Stimulated activated CD4-positive, alpha-beta T cell treated with anti-CD3 and anti-CD28 coated beads, Interleukin-12 subunit alpha, Interleukin-12 subunit beta, amount 100 ng/mL, for 4 hours (primary cell): ENCODE measurements at places on chromosomes 6 and 20.
A peak's percentile ranks its signal among the peaks of the same experiment; 100 is the strongest.

DNA sequence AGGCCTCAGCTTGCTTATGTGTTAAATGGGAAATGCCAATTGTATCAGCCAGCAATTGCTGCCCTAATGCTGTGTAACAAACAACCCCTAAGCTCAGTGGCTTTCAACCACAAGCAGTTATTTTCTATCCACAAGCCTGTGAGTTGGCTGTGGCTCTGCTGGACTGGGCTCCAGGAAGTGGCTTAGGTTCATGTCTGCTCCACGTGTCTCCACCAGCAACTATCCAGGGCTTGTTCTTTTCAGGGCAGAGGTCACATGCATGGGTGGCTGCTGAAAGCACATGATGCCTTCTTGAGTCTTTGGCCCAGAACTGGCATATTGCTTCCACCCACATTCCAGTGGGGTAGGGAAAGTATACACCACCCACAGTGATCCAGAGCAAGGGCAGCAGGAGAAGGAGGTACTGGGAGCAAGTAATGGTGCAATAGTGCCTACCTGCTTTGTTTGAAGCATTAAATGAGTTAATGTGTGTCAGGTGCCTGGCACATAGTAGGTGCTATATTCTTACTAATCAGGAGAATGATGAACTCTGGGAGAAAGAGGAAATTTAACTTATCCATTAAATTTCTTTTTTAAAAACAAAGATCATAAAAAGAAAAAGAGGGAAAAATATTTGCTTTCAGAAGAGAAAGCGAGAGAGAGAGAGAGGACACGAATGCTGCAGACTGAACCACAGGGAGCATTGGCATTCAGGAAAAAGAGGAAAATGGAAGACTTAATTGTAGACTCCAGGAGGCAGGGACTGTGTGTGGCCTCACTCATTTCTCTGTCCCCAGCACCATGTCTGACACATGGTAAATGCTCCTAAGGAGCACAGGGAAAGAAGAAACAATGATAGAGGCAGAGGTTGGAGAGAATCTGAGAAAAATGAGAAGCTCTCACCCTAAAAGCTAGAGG lies 25.2 kb upstream of the RNF24 start:
- no peak for DNase-seq

GRCh38 chr6:21994821-21995220 lies 302.0 kb downstream of the PRL start:
- no peak for DNase-seq

- no peak for DNase-seq
Observed at GRCh38 chr6:43095939-43096338, 19.8 kb downstream of the PTK7 start.

GRCh38 chr6:68639211-68639610 lies 4.1 kb downstream of the ADGRB3 start:
- no peak for DNase-seq

DNA sequence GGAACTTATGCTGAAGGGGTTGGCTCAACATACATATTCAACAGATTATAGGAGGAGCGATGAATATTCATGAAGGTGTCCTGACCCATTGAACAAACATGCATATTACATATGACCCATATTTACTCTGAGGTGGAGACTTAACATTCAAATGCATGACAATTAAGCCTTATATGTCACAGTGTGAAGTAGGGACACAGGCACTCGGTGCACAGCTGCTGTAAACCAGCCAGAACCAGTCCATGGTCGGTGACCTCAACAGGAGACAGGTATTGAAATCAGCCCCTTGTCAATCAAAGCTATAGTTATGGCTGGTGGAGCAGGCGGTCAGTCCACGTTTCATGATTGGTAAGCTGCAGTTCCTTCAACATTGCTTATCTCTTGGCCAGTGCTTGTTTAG lies 347.3 kb downstream of the THBS2 start:
- no peak for DNase-seq

DNA sequence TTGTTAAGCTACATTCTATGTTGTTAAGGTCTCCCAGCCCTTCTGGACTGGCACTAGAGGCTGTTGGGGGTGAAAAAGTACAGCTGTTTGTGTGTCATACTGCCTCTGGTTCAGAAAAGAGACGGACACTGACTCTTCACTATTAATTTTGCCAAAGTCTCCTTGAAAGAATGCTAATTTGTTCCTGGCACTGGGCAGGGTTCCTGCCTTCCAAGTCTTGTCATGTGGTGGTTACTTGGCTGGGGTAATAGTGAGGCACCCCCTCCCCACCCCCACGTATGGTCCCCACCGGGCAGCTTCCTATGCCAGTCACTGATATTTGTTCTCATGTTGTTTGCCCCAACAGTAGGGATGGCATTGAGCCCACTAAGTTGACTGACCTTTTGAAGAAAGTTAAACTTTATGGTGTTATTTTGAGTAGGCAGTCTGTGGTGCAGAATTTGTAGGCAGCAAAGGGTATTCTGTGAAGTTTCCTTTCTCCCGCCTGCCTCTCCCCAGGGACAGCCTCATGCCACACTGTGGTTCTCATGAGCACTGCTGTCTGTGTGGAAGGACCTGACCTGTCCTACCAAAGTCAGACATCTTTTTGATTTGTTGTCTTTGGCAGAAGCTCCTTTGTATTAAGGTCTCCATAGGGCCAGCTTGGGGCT lies 8.7 kb downstream of the CDS2 start:
- no peak for DNase-seq

DNA sequence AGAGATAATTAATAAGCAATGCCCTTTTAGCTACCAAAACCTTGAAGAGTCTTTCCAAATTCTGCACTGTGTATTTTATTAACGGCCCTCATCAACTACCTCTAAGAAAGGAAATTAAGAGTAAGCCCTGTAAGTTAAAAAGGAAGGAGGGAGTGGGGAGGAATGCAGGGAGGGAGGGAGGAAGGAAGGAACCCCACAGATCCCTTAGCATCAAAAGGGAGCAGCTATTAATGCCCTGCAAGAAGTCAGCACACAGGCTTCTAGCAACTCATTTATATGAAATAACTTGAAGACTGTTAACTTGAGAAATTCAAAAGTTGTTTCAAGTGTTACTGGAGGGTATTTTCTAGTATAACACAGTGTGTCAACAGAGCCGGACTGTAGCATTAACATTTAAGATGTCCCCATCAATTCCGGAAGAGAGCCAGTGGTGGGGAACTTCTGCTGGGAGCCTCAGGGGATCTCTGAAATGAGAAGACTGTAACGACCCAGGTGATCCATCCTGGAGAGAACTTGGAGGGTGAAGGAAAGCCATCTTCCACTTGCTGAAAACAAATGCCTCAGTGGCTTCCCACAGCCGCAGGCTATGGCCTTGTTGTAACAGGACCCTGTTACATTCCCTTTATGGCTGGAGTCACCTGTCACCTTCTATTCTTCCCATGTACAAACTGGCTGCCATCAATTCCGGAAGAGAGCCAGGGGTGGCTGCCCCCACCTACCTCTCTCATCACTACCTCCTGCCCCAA lies 33.2 kb downstream of the SLC22A23 start:
- DNase-seq = no peak

GRCh38 chr6:53214172-53214571 lies 65.5 kb upstream of the GCM1 start:
- no peak for DNase-seq

GRCh38 chr20:20224806-20225205 lies 143.1 kb upstream of the INSM1 start:
- no peak for DNase-seq

GRCh38 chr6:14278446-14278845 lies 160.9 kb downstream of the CD83 start:
- DNase-seq = no peak

DNA sequence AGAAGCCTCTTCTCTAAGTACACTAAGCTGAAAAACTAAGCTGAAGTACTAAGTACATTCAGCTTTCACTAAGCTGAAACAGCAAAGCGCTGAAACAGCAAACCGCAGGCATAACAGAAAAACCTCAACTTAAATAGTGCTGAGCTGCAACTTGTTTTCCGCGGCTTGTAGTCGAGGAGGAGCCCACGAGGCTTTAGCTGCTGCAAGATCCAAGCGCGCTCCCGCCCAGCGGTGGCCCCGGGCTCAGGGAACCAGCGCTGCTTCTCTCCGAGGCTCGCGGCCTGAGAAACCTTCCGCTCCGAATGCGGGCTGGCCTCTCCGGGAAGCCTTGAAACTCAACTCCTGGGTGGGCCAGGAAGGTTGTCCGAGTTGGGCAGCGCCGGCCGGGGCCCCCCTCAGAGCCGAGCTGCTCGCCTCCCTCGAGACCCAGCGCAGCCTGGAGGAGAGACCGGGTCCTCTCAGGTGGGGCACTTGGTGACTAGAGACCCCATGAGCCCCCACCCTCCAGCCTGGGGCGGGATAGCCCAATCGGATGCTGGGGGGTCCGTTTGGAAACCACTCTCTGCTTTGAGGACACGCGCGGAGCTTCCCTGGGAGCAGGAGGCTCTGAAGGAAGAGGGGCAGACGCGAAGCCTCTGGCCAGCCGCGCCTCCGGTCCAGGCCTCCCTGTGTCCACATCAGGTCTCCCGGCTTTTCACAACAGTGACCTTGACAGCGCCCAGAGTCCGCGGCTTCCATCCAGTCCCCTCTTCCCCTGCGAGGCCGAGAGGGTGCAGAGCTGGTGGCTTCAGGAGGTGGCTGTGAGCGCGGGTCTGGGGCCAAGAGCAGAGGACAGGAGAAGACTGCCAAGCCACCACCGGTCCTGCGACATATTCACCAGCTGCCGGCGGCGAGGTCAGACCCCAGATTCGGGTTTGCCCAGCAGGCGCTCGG lies 38.1 kb upstream of the HLA-E start:
- DNase-seq = peak; percentile 45

- DNase-seq = no peak
Observed at GRCh38 chr6:141199074-141199473, 933.7 kb upstream of the GJE1 start.

- no peak for DNase-seq
Observed at GRCh38 chr6:93790981-93791380, 371.6 kb upstream of the EPHA7 start.

DNA sequence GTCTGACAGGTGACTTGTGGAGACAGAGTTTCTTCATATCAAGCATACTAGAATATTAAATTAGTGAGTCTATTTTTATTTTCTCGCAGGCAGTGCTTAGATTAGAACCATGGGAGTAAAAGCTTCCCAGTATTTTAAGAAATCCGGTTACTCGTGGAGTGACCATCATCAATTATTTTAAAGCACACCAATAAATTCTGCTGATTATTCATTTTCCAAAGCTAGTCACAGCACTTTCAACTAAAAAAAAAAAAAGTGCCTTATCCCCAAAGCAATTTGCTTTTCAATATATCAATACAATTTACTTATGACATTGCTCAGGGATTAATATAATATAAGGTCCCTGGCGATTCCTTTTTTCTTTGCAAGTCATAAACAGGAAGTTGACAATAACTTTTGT lies 26.3 kb upstream of the OLIG3 start:
- no peak for DNase-seq

- no peak for DNase-seq
Observed at GRCh38 chr6:12572896-12573827, 143.4 kb upstream of the PHACTR1 start.

DNA sequence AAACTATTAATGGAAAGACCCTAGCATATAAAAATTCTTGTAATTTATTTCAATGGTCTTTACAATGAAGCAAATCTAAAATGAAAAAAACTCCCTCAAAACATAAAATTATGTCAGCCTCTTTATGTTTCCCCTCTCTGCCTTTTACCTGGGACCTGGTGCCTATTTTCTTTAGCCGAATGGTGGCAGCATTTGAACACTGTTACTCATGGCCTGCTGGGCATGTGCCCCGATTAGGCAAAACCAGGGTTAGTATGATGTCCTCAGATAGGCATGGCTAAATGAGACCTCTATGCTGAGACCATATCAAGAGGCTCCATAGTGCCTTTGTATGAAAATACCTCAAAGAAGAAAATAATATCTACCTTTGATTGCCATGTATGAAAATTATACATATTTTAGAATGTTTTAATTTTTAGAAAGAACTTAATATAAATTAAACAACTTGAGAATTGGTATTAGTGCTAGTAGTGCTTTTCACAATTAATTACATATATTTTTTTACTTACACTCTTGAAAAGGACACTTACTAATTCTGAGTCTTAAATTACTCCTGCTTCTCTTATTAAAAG lies 22.5 kb upstream of the C6orf58 start:
- no peak for DNase-seq

- no peak for DNase-seq
Observed at GRCh38 chr6:17662585-17662984, 44.1 kb downstream of the NUP153 start.

DNA sequence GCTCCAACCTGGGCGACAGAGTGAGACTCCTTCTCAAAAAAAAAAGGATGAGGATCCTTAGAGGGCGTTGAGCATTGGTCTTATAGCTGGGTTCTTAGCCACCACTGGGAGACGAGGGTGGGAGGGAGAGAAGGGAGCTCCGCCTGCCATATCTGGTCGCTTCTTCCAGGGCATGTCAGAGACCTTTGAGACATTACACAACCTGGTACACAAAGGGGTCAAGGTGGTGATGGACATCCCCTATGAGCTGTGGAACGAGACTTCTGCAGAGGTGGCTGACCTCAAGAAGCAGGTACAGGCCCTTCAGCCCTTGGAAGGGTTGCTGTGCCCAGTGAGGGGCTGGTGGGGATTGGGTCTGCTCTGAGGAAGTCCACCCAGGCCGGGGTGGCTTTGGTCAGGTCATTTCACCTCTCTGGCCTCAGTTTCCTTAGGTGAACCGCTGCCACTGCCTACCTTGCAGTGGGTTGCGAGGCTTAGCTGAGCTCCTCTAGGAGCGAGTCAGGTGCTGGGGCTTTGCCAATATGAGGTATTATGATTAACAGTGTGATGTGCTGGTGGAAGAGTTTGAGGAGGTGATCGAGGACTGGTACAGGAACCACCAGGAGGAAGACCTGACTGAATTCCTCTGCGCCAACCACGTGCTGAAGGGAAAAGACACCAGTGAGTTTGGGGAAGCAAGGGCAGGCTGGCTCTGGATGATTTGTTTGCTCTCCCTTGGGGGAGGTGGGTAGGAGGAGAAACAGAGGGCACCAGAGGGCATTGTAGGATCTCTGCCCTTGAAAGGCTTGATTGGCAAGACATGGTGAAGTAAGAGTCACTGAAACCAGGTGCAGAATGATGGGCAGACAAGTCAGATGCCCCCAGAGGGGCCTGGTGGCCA lies 8.5 kb downstream of the CNPY3 start:
- no peak for DNase-seq
